ENCODE measurements at places on chromosomes 11 and 22.

GRCh38 chr22:35530700-35531099, 9.9 kb upstream of the RASD2 start:
- no peak for DNase-seq

DNA sequence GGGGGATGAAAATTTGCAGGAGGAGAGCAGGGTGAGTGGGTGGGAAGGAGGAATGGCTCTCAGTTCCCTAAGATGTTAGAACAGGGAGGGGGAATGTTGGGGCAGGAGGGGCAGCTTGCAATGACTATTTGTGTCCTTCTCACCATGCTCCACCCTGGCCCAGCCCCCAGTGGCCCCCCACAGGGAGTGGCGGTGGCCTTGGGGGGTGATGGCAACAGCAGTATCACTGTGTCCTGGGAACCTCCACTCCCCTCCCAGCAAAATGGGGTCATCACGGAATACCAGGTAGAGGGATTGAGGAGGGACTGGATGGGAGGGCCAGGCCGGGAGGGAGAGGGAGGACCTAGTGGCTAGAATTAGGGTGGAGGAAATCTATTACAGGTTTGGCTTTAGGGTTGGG, 10.2 kb downstream of the ROBO3 start:
- DNase-seq = no peak

GRCh38 chr11:78370406-78371172, 47.0 kb downstream of the GAB2 start:
- no peak for DNase-seq

GRCh38 chr11:113572136-113572735, 97.0 kb upstream of the DRD2 start:
- no peak for DNase-seq

GRCh38 chr22:42754658-42755057, 34.0 kb upstream of the A4GALT start:
- DNase-seq = no peak

DNA sequence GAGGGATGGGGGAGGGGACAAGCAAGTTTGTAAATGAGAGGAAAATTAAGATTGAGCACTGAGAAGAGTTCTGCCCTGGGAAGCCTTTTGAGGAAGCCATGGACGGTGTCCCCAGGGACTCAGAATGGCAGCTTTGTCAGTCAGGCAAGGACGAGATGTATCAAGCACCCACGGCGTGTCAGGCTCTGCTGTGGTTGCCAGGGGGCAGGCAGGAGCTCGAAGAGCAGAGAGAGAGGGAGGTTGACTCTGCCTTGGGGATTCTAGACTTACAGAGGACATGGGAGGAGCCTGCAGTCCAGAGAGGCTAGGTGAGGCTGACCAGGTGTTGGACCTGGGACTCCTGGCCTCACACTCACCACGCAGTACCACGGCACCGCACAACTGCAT, 29.1 kb upstream of the SYT7 start:
- no peak for DNase-seq

DNA sequence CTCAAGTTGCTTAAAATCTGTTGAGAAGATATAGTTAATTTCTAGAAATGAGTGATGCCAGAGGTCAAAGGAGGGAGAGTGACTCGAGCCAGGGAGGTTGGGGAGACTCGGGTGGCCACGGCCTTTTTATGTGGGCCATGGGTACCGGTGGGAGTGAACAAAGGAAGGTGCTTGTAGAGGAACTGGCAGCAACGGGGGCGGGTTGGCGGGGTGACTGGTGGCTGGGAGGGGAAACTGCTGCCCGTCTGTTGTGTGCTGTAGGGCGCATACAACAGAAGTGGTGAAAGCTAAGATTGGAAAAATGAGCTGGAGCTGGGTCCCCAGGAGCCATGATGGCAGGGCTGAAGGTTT, 5.4 kb downstream of the DAGLA start:
- no peak for DNase-seq

- DNase-seq = no peak
Observed at GRCh38 chr11:116275635-116276034, 497.2 kb downstream of the BUD13 start.

DNA sequence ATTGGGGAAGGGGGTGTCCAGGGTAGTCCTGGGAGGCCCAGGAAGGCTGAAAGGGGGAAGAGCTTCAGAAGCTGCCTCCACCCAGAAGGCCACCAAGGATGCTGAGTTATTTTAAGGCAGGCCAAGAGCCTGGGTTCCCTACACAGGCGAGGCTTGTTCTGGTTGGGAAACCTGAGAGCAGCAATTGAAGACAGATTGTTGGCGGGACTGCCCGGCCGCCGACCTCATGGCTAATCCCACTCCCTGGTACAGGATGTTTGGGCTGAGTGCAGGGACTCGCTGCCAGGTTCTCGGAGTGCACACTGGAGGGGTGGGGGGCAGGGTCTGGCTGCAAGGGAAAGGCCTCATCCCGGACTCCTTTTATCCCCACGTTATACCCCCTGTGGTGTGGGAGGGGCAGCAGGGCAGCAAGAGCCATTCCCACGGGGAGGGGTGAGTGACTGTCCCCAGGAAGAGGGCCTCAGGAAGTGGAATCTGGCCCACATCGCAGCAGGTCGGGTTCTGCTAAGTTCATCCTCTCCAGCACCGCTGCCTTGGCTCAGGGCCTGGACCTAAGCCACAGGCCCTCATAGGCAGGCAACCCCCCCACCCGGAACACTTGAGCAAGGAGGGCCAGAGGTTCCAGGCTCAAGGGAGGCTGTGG, 43.6 kb upstream of the PRR5 start:
- no peak for DNase-seq

Measured in CD4-positive, alpha-beta T cell treated with Interleukin-1 beta for 1 hour (primary cell).